ENCODE measurements at places on chromosomes 13 and 19. TPM values are rescaled to one million over a fixed set of nuclear protein-coding genes. Genes with fewer than 3 reads are reported as not detected.

- H3K36me3 ChIP-seq, result no peaks in the 10 kb centered on the region
- peak overlapping the region; percentile 79 for H3K27ac ChIP-seq
- peak overlapping the region; percentile 63 for H3K4me3 ChIP-seq
These were observed 47.7 kb upstream of the USPL1 start for GRCh38 chr13:30569901-30570576.

DNA sequence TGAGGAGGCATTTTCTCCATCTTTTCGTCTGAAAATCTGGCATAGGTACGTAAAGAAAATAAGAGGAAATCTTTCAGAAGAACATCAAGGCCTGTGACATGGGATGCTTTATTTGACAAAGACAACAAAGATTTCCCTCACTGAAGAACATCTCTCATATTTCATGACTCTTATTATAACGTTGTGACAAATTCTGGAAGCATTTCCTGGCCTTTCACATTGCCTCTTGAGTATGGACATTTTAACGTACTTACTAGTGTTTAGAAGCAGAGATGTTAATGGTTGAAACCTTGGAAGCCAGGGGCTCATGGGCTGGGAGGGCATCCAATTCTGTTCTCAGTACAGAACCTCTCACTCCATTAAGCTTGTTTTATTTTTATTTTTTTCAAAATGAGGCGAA, 210.8 kb downstream of the DCT start:
- no peaks in the 10 kb centered on the region for H3K36me3 ChIP-seq
- H3K4me3 ChIP-seq, result no peak overlapping the region
- no peak overlapping the region for H3K27ac ChIP-seq
- H3K27me3 ChIP-seq, result no peaks in the 10 kb centered on the region

DNA sequence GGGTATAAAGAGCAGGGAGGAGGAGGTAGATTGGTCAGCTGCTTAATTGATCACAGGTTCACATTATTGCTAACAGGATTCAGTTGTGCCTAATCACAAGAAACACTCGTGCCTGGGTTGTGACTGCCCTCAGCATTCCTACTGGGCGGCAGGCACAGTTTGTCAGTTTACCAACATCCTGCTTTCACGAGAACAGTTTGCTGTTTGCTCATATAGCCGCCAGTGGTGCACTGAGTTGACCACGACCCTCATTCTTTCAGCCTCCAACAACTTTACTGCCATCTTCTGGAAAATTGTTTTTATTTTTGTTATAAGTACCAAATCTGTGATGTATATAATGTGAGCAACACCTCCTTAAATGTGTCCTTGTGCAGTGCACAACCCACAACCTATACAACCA, 16.2 kb upstream of the IFT88 start:
- H3K4me1 ChIP-seq, result peaks cover 16% of the 10 kb centered on the region
- no peak for DNase-seq
- no peak overlapping the region for H3K27ac ChIP-seq
- H3K4me3 ChIP-seq, result no peak overlapping the region

GRCh38 chr13:32838945-32839344, 177.3 kb upstream of the KL start:
- H3K4me3 ChIP-seq, result no peak overlapping the region
- peaks cover 1% of the 10 kb centered on the region for H3K27me3 ChIP-seq
- H3K36me3 ChIP-seq, result peaks cover 7% of the 10 kb centered on the region

DNA sequence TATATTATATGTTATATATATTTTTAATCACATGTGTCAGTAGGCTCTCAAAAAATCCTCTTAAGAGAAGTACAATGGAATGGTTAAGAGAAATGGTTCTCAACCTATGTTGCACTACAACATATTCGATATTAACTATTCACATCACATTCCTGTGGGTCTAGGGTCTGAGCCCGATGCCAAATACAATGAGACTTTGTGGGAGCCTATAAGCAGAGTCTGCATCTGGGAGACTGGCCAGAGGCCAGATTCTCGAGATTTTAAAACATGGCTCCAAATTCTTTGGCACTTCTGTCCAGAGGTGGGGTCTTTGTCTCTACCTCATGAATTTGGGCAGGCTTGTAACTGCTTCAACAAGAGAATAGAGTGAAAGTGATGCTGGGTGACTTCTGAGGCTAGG, 79.4 kb upstream of the NBEA start:
- no peaks in the 10 kb centered on the region for H3K27me3 ChIP-seq
- DNase-seq, result no peak
- H3K4me3 ChIP-seq, result no peak overlapping the region
- H3K27ac ChIP-seq, result no peak overlapping the region
- H3K4me1 ChIP-seq, result peaks cover 29% of the 10 kb centered on the region

DNA sequence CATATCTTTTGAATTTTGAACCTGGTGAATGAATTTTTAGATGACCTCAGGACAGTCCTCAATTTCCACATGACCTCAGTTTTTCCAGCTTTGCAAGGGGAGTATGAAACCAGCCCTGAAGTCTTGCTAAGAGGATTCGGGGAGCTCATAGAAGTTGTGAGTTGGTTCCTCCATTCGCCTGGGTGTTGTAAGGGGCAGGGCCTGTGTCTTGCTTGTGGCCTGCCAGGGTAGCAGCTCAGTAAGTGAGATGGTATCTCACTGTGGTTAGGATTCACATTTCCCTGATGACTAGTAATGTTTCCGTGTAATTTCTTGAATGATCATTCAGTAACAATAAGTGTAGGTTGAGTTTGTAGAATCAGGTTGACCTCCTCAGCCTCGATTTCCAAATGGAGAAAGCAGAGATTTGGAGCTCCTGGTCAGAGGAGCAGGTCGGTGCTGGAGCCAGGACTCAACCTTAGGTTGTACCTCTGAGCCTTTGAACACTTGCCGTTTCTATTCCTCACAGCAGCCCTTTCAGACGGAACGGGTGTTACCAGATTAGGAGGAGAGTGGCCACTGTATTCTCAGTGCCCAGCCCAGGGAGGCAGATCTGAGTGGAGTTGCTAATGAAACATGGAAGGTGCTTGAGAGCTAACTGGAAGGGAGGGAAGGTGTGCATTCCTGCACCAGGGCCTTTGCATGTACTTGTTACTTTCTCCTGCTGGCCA, 14.6 kb downstream of the NACC1 start:
- peaks cover 2% of the 10 kb centered on the region for H3K27me3 ChIP-seq
- H3K4me1 ChIP-seq, result peaks cover 51% of the 10 kb centered on the region
- peak overlapping the region; percentile 77 for H3K4me3 ChIP-seq
- H3K27ac ChIP-seq, result peak overlapping the region; percentile 87
- peak; percentile 84 for DNase-seq

- H3K36me3 ChIP-seq, result peaks cover 17% of the 10 kb centered on the region
- H3K27me3 ChIP-seq, result peaks cover 3% of the 10 kb centered on the region
- peaks cover 7% of the 10 kb centered on the region for H3K4me1 ChIP-seq
- DNase-seq, result no peak
- H3K4me3 ChIP-seq, result no peak overlapping the region
- no peak overlapping the region for H3K27ac ChIP-seq
These were observed 1.7 kb downstream of the ARHGAP35 start for GRCh38 chr19:46862503-46862834.

DNA sequence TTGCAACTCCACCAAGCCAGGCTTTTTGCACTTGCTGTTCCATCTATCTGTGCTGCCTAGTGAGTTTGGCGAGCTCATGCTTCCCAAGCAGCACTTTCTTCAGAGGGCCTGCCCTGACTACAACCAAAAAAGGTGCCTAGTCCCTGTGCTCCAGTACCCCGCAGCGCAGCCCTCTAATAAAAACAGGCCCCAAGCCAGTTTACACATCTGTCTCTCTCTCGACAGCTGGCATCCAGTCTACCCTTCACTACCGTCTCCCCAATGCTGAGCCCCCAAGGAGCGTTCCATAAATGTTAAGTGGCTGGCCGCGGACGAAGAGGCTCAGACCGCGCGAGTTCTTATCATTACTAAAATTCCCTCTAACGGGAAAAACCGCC, 512 bp downstream of the MED4 start:
- DNase-seq, result no peak
- H3K4me3 ChIP-seq, result peak overlapping the region; percentile 98
- H3K36me3 ChIP-seq, result peaks cover 8% of the 10 kb centered on the region
- peak overlapping the region; percentile 88 for H3K27ac ChIP-seq
- H3K4me1 ChIP-seq, result peaks cover 28% of the 10 kb centered on the region
- H3K27me3 ChIP-seq, result peaks cover 7% of the 10 kb centered on the region

DNA sequence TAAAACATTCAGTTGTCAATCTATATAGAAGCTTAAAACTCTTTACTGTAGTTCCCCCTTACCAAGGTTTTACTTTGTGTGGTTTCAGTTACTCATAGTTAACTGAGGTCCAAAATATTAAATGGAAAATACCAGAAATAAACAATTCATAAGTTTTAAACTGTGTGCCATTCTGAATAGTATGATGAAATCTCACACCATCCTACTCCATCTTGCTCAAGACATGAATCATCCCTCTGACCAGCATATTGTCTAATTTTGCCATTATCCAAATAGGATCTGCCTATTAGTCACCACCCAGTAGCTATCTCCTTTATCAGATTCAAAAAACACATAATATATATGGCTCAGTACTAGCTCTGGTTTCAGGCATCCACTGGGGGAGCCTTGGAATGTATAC, 22.4 kb downstream of the ZNF571 start:
- no peak overlapping the region for H3K4me3 ChIP-seq
- no peaks in the 10 kb centered on the region for H3K4me1 ChIP-seq
- no peak overlapping the region for H3K27ac ChIP-seq
- H3K36me3 ChIP-seq, result peaks cover 56% of the 10 kb centered on the region

DNA sequence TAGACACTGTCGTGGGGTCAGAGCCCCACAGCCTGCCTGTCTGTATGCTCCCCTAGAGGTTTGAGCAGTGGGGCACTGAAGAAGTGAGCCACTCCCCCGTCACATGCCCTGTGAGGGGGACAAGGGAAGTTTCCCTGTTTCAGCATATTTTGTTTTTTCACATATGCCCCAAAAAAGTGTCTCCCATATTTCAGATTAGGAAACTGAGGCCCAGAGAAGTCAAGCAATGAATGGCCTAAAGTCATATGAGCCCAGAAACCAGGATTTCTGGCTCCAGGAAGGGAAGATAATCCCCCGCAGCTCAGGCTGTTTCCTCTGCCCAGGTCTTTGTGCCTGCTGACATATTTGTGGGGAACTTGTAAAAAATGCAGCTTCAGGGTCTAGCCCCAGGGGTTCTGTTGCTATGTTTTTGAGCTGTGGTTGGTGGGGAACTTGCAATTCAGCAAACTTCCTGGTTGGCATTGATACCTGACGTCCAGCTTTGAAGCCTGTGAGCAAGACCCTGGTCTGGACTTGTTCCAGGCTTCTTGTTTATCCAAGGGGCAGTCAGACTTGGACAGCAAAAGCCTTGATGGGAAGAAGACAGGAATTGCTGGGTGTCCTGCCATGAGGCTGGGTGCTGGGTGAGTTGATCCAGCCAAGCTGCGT, 9.5 kb downstream of the RASL11A start:
- H3K4me1 ChIP-seq, result peaks cover 11% of the 10 kb centered on the region
- no peaks in the 10 kb centered on the region for H3K36me3 ChIP-seq
- no peak overlapping the region for H3K4me3 ChIP-seq
- no peak for DNase-seq

DNA sequence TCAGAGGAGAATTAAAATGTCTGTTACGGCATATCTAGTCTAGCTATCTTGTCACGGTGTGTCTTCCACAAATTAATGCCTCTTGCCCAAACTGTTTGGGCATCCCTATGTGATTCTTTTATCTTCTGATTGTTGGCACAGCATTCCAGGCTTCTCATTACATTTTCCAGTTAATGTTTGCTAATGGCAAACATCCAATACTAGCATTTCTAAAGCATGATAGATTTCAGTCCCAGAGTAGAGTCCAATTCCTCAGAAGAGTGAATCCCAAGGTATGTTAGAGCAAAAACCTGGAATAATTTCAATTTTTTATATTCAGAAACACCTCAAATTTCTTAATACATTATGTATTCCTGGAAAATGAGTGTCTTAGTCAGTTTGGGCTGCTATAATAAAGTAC, 684.5 kb upstream of the SLITRK1 start:
- peaks cover 77% of the 10 kb centered on the region for H3K4me1 ChIP-seq
- peaks cover 11% of the 10 kb centered on the region for H3K36me3 ChIP-seq
- DNase-seq, result no peak

GRCh38 chr19:47093254-47093653, 20.3 kb downstream of the ZC3H4 start:
- H3K4me1 ChIP-seq, result peaks cover 10% of the 10 kb centered on the region
- H3K36me3 ChIP-seq, result peaks cover 19% of the 10 kb centered on the region
- no peak overlapping the region for H3K27ac ChIP-seq
- no peak for DNase-seq
- H3K4me3 ChIP-seq, result no peak overlapping the region

- H3K4me3 ChIP-seq, result no peak overlapping the region
- H3K27me3 ChIP-seq, result no peaks in the 10 kb centered on the region
- DNase-seq, result no peak
- no peaks in the 10 kb centered on the region for H3K4me1 ChIP-seq
- H3K36me3 ChIP-seq, result no peaks in the 10 kb centered on the region
These were observed 233.8 kb upstream of the PRR20A start for GRCh38 chr13:56906909-56907308.

- H3K27me3 ChIP-seq, result no peaks in the 10 kb centered on the region
- peaks cover 32% of the 10 kb centered on the region for H3K4me1 ChIP-seq
- H3K27ac ChIP-seq, result no peak overlapping the region
- peaks cover 24% of the 10 kb centered on the region for H3K36me3 ChIP-seq
- H3K4me3 ChIP-seq, result no peak overlapping the region
These were observed 117.4 kb downstream of the TRPC4 start for GRCh38 chr13:37752146-37752545.

GRCh38 chr13:107680115-107680514, 535.2 kb downstream of the LIG4 start:
- H3K27me3 ChIP-seq, result no peaks in the 10 kb centered on the region
- no peak for DNase-seq
- H3K36me3 ChIP-seq, result no peaks in the 10 kb centered on the region
- no peaks in the 10 kb centered on the region for H3K4me1 ChIP-seq
- no peak overlapping the region for H3K4me3 ChIP-seq

- H3K27ac ChIP-seq, result no peak overlapping the region
- peak overlapping the region; percentile 88 for H3K4me3 ChIP-seq
- peaks cover 11% of the 10 kb centered on the region for H3K27me3 ChIP-seq
These were observed 3.9 kb downstream of the CCDC194 start for GRCh38 chr19:17389957-17390664.

- DNase-seq, result no peak
- H3K36me3 ChIP-seq, result peaks cover 91% of the 10 kb centered on the region
- H3K4me1 ChIP-seq, result no peaks in the 10 kb centered on the region
These were observed 9.1 kb upstream of the ERVK3-1 start for GRCh38 chr19:58296104-58296503.

- no peak for DNase-seq
- H3K27me3 ChIP-seq, result no peaks in the 10 kb centered on the region
- H3K4me3 ChIP-seq, result no peak overlapping the region
- peaks cover 19% of the 10 kb centered on the region for H3K36me3 ChIP-seq
- peaks cover 19% of the 10 kb centered on the region for H3K4me1 ChIP-seq
- H3K27ac ChIP-seq, result no peak overlapping the region
These were observed 7.2 kb downstream of the CARS2 start for GRCh38 chr13:110698689-110699088.

GRCh38 chr19:18644196-18645034, 7.6 kb downstream of the KLHL26 start:
- H3K36me3 ChIP-seq, result peaks cover 9% of the 10 kb centered on the region
- H3K4me1 ChIP-seq, result peaks cover 14% of the 10 kb centered on the region
- no peak overlapping the region for H3K4me3 ChIP-seq
- no peak overlapping the region for H3K27ac ChIP-seq
- no peak for DNase-seq
- H3K27me3 ChIP-seq, result peaks cover 1% of the 10 kb centered on the region

- peak overlapping the region; percentile 96 for H3K27ac ChIP-seq
- peak overlapping the region; percentile 77 for H3K4me3 ChIP-seq
- peaks cover 9% of the 10 kb centered on the region for H3K36me3 ChIP-seq
- H3K4me1 ChIP-seq, result peaks cover 69% of the 10 kb centered on the region
- peaks cover 19% of the 10 kb centered on the region for H3K27me3 ChIP-seq
These were observed 3.5 kb upstream of the CIRBP start for GRCh38 chr19:1265615-1266128.

Gene NAXD
- 27.5 TPM for total RNA-seq

Gene IL11
- 36.1 TPM for total RNA-seq

Gene B3GNT8
- 1.4 TPM for total RNA-seq

Gene SIGLEC12
- not detected for total RNA-seq

Gene VPS36
- total RNA-seq, result 23.4 TPM

Gene CYP2A6
- total RNA-seq, result not detected

Gene C2CD4C
- not detected for total RNA-seq

Gene CTXN1
- total RNA-seq, result 5.2 TPM
